ENCODE measurements at places on chromosomes 6 and 20.

GRCh38 chr6:151240036-151240685, 394 bp downstream of the AKAP12 start:
- DNase-seq, result no peak

DNA sequence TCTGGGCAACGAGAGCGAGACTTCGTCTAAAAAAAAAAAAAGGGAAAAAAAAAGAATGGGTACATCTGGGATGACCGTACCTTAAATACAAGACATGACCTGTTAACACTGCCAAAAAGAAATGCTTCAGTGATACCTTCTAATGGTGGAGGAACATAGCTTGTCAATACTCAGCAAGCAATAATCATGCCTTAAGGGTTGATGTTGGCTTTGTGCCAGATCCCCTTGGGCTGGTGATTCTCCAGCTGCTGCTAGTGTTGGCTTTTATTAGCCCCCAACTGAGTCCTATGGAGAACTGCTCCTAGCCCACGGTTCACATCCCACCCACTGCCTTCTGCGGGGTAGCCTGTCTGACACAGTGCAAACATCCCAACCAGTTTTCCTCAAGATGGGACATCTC, 134.9 kb downstream of the PLCB1 start:
- no peak for DNase-seq

- DNase-seq, result no peak
Observed at GRCh38 chr20:42173440-42173839, 555.3 kb upstream of the CHD6 start.

DNA sequence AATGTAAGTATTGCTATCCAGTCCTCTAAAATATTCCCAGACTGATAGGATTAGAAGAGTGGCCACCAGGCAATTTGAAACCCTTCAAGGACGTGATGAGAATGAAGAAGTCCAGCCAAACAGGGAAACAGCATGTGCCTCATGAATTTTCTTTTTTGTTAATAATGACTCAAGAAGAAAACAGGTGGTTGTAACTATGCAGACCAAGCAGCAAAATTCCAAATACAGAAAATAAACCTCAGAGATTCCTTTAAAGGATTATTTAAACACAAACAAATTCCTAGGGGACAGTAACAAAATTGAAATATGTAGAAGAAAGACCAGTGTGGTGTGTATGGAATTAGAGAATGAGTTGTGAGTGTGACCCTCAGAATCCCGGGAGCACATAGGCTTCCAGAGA, 239.2 kb downstream of the KCNQ5 start:
- DNase-seq, result no peak

DNA sequence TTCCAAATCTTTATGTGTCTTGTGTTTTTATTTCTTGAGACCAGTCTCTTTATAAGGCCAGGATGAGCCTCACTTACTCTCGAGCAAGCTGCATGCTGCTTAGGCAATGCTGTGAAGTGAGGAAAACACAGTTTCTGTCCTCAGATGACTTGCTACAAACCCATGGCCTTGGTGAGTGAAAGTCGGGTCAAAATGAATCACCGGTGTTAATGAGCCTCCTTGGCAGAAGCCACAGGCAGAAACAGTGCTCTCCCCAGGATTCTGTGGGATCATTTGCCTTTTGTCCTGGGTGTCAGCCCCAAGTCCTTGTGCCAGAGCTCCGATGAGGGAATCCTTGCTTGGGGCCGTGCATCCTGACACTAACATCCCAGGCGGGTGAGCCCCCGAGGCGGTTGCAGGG, 482.5 kb downstream of the QKI start:
- DNase-seq, result no peak

GRCh38 chr6:8543714-8544113, 108.4 kb upstream of the SLC35B3 start:
- no peak for DNase-seq

DNA sequence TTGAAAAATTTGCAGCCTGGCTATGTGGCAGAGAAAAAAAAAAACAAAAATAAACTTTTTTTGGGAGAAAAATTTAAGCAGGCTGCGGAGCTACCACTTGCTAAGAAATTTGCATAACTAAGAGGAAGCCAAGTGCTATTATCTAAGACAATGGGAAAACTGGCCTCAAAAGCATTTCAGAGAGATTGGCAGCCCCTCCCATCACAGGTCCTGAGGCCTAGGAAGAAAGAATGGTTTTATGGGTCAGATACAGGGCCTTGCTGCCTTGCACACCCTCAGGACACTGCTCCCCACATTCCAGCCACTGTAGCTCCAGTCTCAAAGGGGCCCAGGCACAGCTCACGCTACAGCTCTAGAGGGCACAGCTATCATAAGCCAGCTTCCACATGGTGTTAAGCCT, 777.9 kb downstream of the TENT5A start:
- DNase-seq, result no peak

DNA sequence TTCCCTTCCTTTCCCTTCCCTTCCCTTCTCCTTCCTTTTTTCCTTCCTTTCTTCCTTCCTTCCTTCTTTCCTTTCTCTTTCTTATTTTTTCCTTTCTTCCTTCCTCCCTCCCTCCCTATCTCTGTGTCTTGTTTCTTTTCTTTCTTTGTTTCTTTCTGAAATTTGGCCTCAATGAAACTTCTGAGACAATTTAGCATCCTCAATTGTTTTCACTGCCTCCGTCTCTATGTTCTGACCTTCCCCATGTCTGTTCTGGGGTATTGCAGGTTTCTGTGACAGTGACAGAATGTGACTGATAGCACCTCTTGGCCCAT, 81.7 kb upstream of the PAX1 start:
- no peak for DNase-seq

DNA sequence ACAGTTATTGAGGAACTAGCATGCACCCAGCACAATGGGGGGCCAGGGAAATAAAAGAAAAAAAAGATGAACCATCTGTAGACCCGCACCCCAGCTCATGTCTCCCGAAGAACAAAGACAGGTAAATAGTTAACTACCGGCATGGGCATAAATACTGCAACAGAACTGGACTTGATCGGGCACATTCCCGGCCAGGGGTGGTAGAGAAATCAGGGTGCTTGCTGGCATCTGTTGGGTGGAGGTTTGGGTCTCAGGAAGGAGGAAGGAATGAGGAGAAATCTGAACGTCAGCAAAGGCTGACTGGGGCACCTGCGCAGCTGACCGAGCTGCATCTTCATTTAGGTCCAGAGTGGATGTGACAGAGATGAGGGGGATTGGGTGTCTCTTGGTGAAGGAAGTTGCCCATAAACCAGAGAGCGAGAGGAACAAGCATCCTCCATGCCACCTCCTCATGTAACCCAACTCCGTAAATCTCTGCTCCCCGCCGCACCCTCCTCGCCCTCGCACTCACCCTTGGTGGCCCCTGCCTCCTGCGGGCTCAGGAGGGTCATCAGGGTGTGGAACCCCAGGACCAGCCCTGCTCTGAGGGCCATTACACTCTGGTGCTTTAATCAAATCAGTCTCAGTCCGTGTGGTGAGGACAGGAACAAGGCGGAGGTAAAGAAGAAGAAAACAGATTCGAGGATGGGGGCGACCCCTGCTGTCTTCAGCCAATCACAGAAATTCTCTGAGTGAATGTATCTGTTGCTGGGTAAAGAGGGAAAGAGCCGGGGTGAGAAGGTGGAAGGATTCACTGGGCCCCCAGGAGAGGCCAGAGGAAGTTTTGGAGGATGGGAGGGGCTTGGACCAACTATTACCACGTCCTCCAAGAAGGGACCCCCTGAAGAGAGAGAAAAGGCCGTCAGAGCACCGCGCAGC, at the start of gene HLA-DOA:
TSS of gene HLA-DOA (minus strand) at position 648 of the 918 bp plus-strand sequence.
- DNase-seq, result no peak

GRCh38 chr6:167870321-167870720, 43.6 kb downstream of the AFDN start:
- no peak for DNase-seq

- DNase-seq, result no peak
Observed at GRCh38 chr6:168400037-168400436, 40.9 kb upstream of the SMOC2 start.

GRCh38 chr20:60591172-60591799, 633.1 kb downstream of the CDH26 start:
- DNase-seq, result no peak

GRCh38 chr6:35397806-35398418, 54.2 kb upstream of the FANCE start:
- DNase-seq, result no peak

DNA sequence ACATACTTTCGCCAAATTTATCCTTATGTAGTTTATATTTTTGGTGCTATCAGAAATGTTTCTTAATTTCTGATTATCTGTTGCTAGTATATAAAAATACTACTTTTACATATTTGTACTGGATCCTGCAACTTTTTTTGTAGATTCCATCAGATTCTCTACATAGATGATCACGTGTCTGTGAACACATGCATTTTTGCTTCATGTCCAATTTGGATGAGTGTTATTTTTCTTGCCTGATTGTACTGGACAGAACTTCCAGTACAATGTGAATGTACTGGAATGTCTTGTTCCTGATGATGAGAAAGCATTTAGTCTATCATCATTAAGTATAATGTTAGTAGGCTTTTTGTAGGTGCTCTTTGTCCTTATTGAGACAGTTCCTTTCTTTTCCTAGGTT, 25.0 kb upstream of the SSR1 start:
- no peak for DNase-seq

- no peak for DNase-seq
Observed at GRCh38 chr6:30857549-30857948, 26.8 kb upstream of the DDR1 start.

GRCh38 chr6:53391170-53391569, 42.4 kb upstream of the ELOVL5 start:
- no peak for DNase-seq

- no peak for DNase-seq
Observed at GRCh38 chr20:1301031-1301529, 27.9 kb downstream of the SDCBP2 start.

GRCh38 chr6:119078376-119079282, at the start of gene FAM184A:
Gene FAM184A (minus strand): TSS chr6:119078664. CDS start chr6:119078299, 365 bp downstream.
- DNase-seq, result no peak

All from AG04450 (cell line).